M059J (cell line): ENCODE measurements at places on chromosomes 5 and 9. TPM values are rescaled to one million over a fixed set of nuclear protein-coding genes. Genes with fewer than 3 reads are reported as not detected.

The DBH gene
- total RNA-seq, result not detected in 2 replicates

The TMEM171 gene
- 0.64 and 2.1 TPM in 2 replicates for total RNA-seq

The SMIM15 gene
- total RNA-seq, result 53.9 and 65.1 TPM in 2 replicates

The ITK gene
- total RNA-seq, result 0.10 TPM in 1 of 2 replicates, not detected in the other

The RFESD gene
- total RNA-seq, result 1.6 and 1.7 TPM in 2 replicates
